Caudate nucleus (tissue), 63 donors: ENCODE measurements at places on chromosomes 16 and 17.

DNA sequence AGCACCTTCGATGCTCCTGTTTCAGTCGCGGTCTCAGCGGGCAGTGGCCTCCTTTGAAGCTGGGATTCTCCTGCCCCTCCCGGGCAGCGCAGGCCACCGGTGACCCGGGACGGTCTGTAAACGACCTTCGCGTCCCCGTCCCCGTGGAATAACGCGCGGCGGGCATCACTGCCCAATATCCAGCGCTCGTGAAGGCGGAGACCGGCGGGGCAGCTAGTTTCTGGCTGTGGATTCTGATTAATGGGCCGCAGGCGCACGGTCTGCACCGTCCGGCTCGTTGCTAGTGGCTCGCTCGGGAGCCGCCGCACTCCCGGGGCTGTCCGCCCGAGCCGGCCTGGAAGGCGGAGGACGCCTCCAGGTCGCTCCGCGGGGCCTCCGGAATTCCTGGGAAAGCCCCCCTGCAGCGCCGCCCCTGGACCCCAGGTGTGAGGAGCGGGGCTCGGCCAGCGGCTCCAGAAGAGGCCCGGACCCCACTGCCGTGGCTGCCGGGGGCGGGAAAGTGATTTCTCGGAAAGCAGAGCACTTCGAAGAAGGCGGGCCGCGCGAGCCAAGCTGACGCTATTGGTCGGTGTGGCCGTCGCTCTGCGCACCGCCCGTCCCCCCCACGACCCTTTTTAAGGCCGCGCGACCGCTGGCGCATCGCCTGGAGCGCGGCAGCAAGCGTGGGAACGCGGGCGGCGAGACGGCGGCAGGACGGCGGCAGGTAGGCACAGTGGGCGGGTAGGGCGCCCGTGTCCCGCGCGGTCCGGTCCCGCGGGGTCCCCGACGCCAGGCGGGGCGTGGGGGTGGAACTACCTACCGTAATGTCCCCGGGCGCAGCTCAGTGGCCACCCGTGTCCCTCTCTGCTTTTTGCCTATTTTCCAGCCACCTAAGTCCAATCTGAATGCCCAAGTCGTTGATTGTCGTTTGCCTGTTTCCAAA, at the start of gene IRF8:
Gene IRF8 (plus strand): TSS at position 642 of the 922 bp plus-strand sequence. CDS start 3,854 bp downstream, outside the sequence.
- DNase-seq, result no peak

- no peak for DNase-seq
Observed at GRCh38 chr17:28258347-28258887, 60.6 kb upstream of the TMEM97 start.

DNA sequence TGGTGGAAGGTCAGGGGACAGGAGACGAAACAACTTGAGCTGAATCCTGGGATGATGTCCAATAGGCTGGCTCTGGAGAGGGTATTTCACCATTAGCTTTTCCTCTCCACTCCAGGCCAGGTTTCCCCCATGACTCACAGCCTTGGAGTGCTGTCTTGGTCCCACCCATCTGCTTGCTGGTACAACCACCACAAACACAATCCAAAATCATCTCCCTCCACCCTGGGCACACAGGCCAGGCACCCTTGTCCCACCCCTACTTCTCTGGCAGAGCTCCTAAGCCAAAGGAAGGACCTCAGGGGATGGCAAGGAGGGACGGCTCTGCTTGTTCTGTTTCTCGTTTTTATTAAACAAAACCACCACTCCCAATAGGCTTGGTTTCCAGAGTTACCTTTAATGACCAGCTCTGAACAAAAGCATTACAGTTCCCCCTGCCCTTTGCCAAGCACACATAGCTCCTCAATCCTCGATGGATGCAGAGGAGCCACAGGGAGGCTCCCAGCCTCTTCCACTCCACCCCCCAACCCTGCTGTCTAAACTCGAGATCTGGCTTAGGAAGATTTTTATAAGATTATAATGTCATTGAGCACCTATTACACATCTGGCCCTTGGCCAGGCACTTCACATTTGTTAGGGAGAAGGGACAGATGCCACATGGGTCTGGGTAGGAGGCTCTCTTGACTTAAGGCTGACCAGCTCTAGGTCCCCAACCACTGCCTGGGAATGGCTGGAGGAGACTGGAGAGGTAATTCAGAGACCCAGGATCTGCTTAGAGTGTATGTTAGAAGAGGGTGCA, 13.3 kb downstream of the CAVIN1 start:
- no peak for DNase-seq

GRCh38 chr17:5065227-5065744, 13.0 kb upstream of the ZFP3 start:
- no peak for DNase-seq

GRCh38 chr17:80290156-80290555, 29.5 kb downstream of the RNF213 start:
- no peak for DNase-seq

- no peak for DNase-seq
Observed at GRCh38 chr16:85153656-85154091, 41.4 kb upstream of the CIBAR2 start.

GRCh38 chr17:6035801-6036394, 34.3 kb upstream of the WSCD1 start:
- no peak for DNase-seq

GRCh38 chr16:30046178-30046577, 15.1 kb upstream of the TLCD3B start:
- DNase-seq, result no peak

DNA sequence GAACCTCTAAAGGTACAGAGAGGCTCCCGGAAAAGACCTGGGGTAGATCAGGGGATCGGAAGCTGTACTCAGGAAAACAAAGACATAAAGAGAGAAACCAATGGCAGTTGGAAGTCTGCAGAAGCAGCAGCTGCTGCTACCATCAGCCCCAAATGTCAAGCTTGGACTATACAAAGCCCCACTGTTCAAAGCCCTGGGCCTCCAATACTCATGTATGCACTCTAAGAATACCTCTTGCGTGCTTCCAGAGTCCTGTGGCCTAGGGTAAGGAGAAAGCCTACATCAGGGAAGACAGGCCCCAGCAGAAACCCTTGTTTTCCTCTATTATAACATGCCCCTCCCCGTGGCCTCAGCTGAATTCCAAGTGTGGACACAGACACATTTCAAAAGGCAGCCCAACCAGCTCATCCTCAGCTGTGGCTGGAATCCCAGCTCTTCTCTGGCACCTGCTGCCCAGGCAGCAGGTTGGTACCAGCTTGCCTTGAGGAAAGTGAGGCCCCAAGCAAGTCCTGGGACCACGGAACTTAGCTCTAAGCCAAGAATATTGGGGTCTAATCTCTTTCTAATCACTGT, 19.3 kb upstream of the MTMR4 start:
- no peak for DNase-seq

DNA sequence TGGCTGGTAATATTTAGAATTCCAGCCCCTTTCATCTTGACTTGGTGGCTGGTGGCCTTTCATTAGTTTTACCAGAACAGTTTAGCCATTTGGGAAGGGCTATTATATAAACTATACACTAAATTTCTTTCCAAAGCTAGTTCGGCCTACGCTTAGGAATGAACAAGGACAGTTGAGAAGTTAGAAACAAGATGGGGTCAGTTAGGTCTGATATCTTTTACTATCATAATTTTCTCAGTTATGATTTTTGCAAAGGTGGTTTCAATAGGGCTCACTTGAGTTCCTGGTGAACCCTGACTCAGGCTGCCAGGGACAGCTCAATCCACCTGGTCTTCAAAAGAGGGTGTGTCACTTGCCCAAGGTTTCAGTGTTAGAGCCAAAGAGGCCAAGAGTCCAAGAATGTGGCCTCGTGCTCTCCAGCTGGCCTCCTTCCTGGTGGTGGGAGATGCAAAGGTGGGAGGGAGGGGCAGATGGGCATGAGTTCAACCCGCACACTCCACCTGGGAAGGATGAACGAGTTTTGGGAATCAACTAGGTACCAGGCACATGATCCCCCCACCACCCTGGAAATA, 4.0 kb upstream of the PHOSPHO1 start:
- DNase-seq, result no peak

DNA sequence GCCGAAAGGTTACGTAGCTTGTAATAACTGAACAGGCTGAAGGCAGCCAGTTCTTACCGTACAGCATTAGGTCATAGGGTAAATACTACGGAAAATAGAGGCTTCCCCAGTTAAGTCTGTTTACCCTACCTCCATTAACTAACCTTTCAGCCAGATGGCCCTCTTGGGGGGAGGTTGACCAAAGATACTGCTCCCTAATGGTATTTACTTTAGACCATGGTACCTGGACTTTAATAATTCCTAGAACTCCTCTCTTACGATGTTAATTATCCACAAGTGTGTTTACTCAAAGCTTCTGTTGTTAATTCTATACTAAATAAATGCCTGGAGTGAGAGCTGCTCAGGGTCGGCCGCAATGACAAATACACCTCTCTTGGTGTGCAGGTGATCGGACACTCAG, 9.8 kb upstream of the ADAT1 start:
- DNase-seq, result no peak

DNA sequence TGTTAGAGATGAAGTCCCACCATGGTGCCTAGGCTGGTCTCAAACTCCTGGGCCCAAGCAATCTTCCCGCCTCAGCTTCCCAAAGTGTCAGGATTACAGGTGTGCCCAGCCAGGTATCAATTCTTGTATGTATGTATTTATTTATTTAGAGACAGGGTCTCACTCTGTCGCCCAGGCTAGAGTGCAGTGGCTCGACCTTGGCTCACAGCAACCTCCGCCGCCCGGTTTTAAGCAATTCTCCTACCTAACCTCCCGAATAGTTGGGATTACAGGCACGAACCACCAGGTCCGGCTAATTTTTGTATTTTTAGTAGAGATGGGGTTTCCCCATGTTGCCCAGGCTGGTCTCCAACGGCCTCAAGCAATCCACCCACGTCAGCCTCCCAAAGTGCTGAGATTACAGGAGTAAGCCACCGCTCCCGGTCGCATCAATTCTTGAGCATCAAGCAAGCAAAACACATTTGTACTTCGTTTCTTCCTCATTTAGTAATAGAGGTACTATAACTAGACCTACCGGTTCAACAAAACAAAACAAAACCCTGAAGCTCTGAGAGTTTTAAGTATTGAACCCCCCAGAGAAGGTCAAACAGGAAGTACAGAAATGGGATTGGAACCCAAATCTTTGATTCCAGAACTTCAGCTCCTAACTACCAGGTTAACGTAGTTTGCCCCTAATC, 1.0 kb upstream of the ZNF500 start:
- no peak for DNase-seq

- DNase-seq, result no peak
Observed at GRCh38 chr16:49662569-49662968, 193.3 kb downstream of the ZNF423 start.

- DNase-seq, result no peak
Observed at GRCh38 chr17:73042809-73043685, 49.4 kb downstream of the SLC39A11 start.

- peak; percentile 60 for DNase-seq
Observed at GRCh38 chr16:70454222-70455034, at the start of gene FCSK. Gene FCSK, plus strand, starts transcription at chr16:70454595. Its CDS starts 8,596 bp downstream, at chr16:70463191.

- no peak for DNase-seq
Observed at GRCh38 chr16:52462816-52463215, 84.1 kb downstream of the TOX3 start.

GRCh38 chr17:14308636-14308964, 7.7 kb downstream of the HS3ST3B1 start:
- no peak for DNase-seq

GRCh38 chr16:5581908-5582307, 484.3 kb upstream of the EEF2KMT start:
- DNase-seq, result no peak

DNA sequence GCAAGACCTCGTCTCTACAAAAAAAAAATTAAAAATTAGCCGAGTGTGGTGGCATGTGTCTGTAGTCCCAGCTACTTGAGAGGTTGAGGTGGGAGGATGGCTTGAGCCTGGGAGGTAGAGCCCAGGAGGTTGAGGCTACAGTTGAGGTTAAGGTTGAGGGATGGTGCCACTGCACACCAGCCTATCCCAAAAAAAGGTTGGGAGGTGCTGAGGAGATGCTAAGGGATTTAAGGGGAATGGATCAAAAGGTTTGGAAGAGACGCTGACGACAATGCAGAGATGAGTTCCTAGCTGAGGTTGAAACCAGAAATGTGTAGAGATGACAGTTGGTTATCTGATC, 4.7 kb upstream of the NSMCE1 start:
- no peak for DNase-seq

GRCh38 chr16:28491230-28491969, 474 bp downstream of the CLN3 start:
- peak; percentile 27 for DNase-seq

GRCh38 chr17:44922746-44923470, 7.6 kb upstream of the GFAP start:
- DNase-seq, result no peak

DNA sequence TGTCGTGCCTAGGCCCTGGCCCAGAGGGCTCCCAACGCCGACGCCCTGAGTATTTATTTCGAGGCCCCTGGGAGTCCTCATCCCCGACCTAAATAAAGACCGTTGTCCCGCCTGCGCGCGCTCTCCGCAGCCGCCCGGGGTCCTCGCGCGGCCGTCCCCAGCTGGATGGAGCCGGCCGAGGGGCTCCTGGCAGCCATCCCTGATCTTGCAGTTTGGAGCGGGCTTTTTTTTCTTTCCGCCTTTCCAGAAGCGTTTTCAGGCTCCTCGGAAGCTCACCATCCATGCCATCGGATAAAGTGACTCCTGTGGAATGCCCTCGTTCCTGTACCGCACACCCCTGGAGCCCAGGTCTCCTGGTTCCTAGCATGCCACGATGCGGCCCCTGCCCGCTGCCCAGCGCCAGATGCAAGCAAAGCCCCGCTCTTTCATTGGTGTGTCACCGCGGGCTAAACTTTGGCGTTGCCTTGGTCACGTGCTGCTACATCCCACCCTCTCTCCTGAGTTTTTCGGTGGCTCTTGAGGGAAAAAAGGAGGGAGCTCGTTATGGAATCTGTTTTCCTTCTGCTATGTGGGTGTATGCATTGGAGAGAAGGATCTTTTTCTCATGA, 716 bp downstream of the TMEM94 start:
- no peak for DNase-seq

- DNase-seq, result no peak
Observed at GRCh38 chr17:76496464-76496863, 4.8 kb downstream of the RHBDF2 start.

GRCh38 chr17:30235386-30236296, at the start of gene SLC6A4:
Gene SLC6A4, minus strand, starts transcription at chr17:30235697. Its CDS starts 13,739 bp downstream, at chr17:30221958.
- DNase-seq, result no peak

- DNase-seq, result no peak
Observed at GRCh38 chr16:85236818-85237150, 124.5 kb upstream of the CIBAR2 start.

DNA sequence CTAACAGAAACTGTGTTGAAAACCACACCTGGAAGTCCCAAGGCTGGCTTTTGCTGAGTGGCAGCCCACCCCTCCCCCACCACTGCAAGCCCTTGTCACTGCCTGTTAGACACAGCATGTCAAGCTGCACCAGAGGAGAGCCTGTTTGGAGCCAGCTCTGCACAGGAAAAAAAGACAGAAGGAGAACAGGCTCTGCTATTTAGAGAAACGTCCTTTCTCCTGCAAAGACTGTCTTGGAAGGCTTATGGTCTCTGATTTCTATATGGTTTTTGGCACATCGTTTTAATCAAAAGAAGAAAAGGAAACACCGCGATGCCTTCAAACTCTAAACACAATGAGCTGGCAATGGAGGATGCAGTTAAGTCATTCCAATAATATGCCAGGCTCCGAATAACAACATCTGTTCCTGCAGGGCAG, 275.5 kb downstream of the MAP2K4 start:
- DNase-seq, result no peak

- DNase-seq, result peak; percentile 72
Observed at GRCh38 chr17:16991349-16992009, 19.6 kb upstream of the TNFRSF13B start.
